HL-60 (cell line): ENCODE measurements at places on chromosomes 1 and 21.

GRCh38 chr1:178542554-178543289 is 29.8 kb downstream of the TEX35 start:
- peak; percentile 65 for DNase-seq

DNA sequence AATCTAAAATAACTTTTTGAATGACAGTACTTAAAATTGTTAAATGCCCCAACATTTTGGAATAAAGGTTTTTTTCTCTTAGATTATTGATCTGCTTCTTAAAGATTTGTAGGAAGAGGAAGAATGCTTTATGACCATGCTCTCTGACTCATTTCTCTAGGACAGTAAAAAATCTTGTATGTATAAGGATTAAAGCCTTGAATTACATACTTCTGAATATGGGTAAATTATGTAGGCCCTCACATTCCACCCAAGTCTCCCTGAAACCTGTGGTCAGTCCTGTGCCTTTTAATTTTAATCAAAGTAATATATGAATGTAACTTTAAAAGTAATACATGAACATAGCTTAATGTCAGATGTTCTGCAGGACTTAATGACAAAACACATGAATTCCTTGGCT is 50.5 kb downstream of the ABCD3 start:
- DNase-seq = no peak

DNA sequence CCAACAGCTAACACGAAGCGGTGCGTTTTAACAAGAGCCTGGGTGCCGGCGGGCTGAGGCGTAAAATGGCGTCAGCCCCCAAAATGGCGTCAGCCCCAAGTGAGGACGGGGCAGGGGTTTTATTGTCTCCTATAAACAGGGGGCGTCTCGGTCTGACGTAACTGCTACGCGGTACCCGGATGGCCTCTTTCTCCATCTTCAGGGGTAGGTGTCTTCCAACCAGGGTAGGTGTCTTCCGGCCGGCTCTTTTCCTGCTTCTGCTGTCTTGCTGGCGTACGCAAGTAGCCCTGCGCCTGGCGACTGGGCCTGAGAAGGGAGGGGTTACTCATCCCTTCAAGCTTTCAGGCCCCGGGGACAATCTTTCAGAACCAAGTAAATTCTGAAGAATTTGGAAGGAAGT is 45.3 kb downstream of the LGR6 start:
- DNase-seq = no peak

DNA sequence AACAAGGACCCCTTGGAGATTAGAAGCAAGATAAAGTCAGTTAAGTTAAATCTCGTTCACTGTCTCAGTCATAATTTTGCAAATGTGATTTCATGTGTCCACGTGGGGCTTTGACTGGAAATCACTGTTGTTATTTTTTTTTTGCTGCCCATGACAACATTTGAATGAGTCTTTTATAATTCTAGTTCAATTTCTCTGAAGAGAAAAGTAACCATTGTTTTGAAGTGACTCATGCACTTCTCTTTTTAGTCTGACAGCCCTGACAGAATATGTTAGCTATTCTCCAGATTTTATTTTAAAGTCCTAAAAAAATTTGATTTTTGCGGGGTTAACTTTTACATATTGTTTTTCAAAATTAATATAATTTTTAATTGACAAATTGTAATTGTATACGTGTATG is 30.7 kb upstream of the NLRP3 start:
- no peak for DNase-seq

DNA sequence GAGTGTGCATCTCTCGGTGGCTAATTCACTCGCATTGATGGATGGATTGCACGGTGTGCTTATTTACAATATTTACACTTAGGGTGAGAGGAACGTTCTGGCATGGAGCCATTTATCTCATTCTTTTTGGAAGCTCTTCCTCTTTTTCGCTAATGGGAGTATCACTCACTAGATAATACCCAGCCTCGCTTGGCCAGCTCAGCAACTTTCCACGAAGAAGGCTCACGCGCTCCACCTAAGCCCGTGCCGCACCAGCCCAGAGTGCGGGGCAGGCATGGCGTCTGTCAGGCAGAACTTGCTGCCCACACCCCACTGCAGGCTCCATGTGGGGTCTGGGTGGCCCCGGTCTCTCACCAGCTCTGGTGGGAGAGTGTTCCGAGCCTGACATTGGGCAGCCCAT is 484.9 kb downstream of the NPHP4 start:
- DNase-seq = no peak

GRCh38 chr1:24136956-24137539 is 5.9 kb downstream of the IL22RA1 start:
- DNase-seq = no peak

DNA sequence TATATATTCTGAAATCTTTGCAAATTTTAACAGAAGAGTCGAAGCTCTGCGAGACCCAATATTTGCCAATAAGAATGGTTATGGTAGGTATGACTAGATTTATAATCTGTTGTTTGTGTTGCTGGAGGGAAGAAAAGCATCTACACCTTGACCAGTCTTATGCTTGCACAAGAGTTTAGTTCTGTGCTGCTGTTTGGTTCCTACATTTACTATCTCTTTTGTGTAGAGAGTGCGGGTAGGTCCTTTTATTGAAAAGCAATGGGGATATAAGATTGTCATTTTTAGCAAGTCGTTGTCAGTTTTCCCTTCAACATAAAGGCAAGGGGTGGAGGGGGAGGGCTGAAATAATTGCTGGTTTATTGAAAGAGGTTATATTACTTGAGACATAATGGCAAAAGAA is 396 bp downstream of the ELAVL4 start:
- DNase-seq = no peak

- no peak for DNase-seq
Observed at GRCh38 chr1:182611787-182612186, 7.6 kb upstream of the RGS16 start.

GRCh38 chr21:46425571-46425970 is 33.1 kb upstream of the DIP2A start:
- DNase-seq = no peak

DNA sequence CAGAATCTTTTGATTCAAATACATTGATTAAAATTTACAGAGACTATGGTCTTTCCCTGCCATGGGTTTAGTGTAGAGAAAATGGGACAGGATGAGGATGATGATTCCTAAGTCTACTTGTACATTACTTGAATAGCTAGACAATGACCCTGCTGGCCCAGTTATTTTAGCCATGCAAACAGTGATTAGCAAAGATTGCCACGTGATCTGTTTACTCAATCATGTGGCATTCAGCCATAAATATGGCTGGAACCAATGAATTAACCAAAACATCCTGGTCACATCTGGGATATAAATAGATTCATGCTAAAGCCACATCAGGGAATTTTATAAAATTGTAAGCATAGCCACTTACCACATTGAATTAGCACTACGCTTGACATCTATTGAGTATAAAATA is 167.3 kb downstream of the PBX1 start:
- no peak for DNase-seq

DNA sequence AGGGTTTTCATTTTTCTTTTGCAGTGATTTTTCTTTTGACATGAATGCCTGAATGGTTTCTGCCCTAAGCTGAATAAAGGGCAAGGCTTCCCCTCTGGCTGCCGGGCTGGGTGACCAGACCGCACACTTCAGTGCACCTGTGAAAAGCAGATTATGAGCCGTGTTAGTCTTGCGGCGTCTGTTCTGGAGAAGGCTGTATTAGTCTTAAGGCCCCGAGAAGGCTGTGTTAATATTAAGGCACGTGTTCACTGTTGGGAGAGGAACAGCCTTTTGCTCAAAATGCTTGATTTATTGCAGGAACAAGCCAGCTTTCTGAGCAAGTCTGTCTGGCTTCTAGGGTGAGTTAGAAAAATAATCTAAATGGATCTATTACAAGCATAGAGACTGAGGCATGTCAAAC is 54.7 kb upstream of the DNAH14 start:
- DNase-seq = no peak

DNA sequence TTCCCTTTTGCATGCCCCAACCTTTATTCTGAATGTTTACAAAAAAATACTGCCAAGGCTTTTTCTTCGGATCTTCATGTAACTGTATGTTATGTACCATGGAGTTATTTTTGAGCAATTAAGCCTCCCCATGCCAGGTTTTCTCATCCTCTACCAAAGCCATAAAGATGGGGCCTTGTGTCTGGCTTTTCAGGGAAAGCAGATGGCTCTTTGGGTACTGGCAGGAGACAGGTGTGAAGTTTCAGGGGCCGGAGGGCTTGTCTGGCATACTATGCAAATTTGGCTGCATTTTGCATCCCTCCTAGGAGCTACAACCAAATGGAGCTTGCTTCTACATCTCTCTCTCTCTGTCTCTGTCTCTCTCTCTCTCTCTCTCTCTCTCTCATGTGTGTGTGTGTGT is 28.1 kb upstream of the PLXNA2 start:
- DNase-seq = no peak

- DNase-seq = no peak
Observed at GRCh38 chr21:20010691-20011200, 987.5 kb upstream of the NCAM2 start.

DNA sequence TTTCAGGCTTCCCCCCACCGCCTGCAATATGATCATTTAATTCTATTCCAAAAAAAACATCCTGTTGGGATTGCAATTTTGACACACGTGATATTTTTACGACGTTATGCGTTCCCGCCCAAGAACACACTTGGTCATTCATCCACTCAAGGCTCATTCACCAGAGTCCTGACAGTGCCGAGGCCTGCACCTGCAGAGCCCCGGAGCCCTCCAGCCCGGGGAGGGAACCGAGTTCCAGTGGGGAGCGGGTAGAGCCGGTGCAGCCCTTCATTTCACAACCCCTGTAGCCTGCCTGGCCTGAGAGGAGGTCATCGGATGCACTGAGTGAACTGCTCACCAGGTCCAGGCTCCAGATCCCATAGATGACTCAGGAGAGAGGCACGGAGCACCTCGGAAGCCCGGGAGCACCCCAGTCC is 156.0 kb upstream of the BACE2 start:
- no peak for DNase-seq

- no peak for DNase-seq
Observed at GRCh38 chr1:91798740-91799139, 87.2 kb downstream of the TGFBR3 start.

DNA sequence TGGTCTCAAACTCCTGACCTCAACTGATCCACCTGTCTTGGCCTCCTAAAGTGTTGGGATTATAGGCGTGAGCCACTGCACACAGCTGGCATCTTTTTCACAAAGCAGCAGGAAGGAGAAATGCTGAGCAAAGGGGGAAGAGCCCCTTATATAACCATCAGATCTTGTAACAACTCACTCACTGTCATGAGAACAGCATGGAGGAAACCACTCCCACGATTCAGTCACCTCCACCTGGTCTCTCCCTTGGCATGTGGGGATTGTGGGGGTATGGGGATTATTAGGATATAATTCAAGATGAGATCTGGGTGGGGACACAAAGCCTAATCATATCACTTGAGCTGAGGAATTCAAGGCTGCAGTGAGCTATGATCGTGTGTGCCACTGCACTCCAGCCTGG is 3.0 kb upstream of the MFSD2A start:
- no peak for DNase-seq

GRCh38 chr1:60894741-60895140 is 187.6 kb upstream of the NFIA start:
- no peak for DNase-seq

- no peak for DNase-seq
Observed at GRCh38 chr1:205179842-205180241, 31.7 kb downstream of the DSTYK start.

DNA sequence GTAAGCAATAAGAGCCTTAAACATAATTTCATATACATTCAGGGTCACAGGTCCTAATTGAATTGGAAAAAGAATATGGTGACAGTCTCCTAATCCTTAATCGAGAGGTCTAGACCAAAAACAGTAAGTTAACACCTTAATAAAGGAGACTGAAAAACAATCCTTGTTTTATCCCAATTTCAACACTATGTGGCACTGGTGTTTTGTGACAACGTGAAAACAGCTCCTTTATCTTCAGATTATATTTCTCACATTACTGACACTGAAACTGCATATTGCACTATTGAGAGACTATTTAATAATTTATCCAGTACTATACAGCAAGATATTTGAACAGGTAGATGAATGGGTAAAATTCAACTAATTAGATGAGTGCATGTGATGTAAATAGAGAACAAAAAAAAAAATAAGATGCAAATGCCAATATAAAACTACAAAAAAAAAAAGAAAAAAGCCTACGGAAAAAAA is 34.1 kb downstream of the TP53BP2 start:
- DNase-seq = no peak

GRCh38 chr1:3700631-3701030 is 48.3 kb downstream of the TP73 start:
- DNase-seq = no peak

GRCh38 chr1:236659792-236660587 is 26.3 kb upstream of the ACTN2 start:
- DNase-seq = no peak

DNA sequence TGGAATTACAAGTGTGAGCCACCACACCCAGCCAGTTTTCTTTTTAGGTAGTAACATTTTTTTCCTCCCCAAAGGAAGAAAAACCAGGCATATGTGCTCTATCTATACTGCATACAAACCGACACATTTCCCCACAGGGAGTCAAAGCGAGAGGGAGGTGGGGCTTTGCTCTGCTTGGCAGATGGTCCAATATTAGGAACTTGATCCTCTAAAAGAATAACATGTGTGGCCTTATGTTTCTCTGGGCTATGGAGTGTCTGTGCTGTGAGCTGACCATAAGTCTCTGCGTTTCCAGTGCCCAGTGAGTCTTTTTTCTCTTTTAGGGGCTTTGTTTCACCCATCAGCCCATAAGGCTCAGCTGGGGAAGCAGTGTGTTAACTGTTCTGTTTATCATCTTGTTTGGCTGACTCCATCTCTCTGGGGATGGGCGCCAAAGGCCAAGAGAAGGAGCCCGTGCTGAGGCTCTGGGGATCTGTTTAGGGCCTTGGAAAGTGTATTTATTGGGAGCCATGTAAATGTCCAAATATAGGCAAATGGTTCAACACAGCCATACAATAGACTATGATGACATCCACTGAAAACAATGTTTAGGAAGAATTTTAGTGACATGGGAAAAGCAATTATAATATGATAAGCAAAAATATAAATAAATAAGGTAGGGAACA is 20.2 kb downstream of the LMOD1 start:
- no peak for DNase-seq

- no peak for DNase-seq
Observed at GRCh38 chr1:165173818-165174217, 182.7 kb downstream of the LMX1A start.

DNA sequence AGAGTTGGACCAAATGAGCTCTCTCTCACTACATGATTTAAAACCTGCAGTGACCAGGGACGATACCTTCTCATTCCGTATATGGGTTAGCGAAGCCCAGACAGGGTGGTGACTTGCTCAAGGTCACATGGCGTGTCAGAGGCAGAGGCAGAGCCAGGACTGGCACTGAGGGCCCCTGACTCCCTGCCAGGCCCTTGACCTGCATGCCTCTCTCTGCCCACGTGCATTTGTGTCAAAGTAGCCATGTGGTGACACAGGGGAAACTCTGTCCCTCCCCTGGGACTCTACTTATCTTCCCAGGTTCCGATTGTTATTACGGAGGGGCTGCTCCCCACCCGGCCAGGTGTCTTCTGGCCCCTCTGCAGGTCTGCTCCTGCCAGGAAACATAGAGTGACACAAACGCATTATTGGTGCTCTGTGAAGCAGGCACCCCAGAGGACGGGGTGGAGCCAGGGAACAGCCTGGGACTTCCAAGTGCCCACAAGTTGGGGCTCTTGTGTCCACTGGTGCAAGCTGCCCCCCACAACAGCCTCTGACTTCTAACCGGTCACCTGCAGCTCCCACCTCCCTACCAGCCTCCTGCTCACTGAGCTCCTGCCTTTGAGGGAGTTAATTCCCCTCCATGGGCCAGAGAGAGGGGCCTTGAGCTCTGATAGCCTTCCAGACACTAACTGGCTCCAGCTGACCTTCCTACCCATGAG is 7.3 kb upstream of the TINAGL1 start:
- no peak for DNase-seq

GRCh38 chr1:6743189-6744101 is 41.8 kb upstream of the CAMTA1 start:
- peak; percentile 51 for DNase-seq
